ENCODE measurements at places on chromosomes 2 and 18. TPM values are rescaled to one million over a fixed set of nuclear protein-coding genes. Genes with fewer than 3 reads are reported as not detected.
A peak's percentile ranks its signal among the peaks of the same experiment; 100 is the strongest.

- DNase-seq: no peak
- H3K36me3 ChIP-seq: no peaks in the 10 kb centered on the region
- no peaks in the 10 kb centered on the region for H3K4me1 ChIP-seq
- no peaks in the 10 kb centered on the region for H3K27me3 ChIP-seq
- H3K27ac ChIP-seq: no peak overlapping the region
- H3K4me3 ChIP-seq: no peak overlapping the region
Observed at GRCh38 chr2:10613263-10613662, 76.5 kb downstream of the NOL10 start.

DNA sequence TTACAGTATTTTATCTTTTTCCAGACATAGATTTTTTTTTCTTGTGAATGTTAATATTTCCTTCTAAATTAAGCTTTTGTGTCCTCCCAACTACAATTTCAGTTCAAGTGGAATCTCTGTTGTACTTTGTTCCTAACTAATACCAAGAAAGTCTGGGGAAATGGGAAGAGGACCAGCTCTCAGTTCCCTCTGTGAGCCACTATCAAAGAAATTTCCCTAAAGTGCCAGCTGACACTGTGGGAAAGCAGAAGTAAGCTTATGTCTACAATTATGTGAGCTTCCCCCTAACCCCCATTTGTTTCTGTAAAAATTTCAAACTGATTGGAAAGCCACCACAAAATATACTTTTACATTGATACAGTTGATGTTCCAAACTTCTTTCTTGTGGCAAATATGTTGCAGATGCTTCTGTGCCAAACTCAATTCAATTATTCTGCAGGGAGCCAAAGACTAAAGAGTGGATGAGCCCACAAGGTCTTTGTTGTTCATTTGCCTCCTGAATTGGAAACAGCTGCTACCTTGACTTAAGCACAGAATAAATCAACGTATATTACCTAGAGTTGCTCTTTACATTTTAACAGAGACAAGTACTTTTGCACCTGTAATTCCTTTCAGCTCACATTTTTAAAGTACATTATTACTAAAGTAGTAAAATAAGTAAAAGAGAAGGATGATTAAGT is 306.6 kb downstream of the PTH2R start:
- no peak overlapping the region for H3K4me3 ChIP-seq
- no peaks in the 10 kb centered on the region for H3K4me1 ChIP-seq
- no peak for DNase-seq
- no peak overlapping the region for H3K27ac ChIP-seq
- no peaks in the 10 kb centered on the region for H3K27me3 ChIP-seq

DNA sequence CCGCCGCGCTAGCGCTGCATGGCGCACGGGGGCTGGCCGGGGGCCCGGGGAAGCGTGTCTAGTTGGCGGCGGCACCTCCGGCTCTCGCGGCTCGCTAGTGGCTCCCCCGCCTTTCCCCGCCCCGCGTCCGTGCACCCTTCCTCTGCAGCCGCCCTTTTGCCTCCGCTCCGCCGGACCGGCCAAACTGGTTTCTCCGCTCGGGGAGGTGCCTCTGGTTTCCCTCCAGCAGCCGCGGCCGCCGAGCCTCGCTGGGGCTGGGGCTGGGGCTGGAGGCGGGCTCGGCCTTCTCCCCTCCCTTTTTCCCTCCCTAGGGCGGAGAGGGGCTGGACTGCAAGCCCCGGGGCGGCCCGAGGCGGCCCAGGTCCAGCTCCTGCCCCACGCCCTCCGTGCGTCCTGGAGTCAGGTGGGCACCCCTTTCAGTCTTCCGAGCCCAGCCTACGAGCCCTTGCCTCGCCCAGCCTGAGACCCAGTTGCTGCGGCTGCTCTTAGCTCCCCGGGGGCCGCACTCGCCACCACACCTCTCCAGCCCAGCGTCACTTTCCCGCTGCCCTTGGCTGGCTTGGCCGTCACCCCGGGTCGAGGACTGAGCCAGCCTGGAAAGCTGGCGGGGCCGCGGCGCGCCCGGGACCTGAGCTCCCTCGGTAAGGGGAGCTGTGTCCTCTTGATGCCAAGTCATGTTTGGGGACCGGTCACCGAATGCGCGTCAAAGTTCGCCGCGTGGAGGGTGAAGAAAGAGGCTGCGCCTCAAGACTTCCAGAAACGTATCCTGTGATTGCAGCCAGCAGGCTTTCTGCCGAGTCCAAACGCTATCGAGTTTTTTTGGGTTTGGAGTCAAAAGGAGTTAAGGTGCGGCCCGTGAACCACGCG is at the start of gene ATP8B1:
Gene ATP8B1 (minus strand): TSS at position 213 of the 867 bp plus-strand sequence. CDS start 71,508 bp downstream, outside the sequence.
- H3K27ac ChIP-seq: peak within 1 kb of the TSS; percentile 95
- peak; percentile 87 for DNase-seq
- peak within 1 kb of the TSS; percentile 84 for H3K4me3 ChIP-seq

GRCh38 chr2:162914161-162914560 is 75.6 kb upstream of the KCNH7 start:
- H3K4me1 ChIP-seq: no peaks in the 10 kb centered on the region
- no peak for DNase-seq
- H3K27ac ChIP-seq: no peak overlapping the region
- no peaks in the 10 kb centered on the region for H3K27me3 ChIP-seq

DNA sequence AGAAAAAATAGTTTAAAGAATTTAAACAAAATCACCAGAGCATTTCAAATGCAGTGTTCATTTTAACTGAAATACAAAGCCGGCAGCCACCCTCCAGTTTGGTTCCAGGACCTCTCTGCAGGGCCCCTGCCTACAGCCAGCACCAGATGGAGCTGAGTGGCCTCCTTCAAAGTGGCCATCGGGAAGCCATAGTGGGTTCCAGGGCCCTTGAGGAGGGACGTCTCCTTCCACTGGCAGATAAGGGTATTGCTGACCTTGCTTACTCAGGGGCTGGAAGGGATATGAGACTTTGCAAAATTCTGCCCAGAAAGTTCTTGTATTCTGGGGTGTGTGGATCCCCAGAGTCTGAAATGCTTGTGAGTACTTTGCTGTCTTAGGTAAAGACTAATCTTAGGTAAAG is 205.2 kb upstream of the APCDD1 start:
- H3K27ac ChIP-seq: no peak overlapping the region
- no peak overlapping the region for H3K4me3 ChIP-seq
- no peaks in the 10 kb centered on the region for H3K27me3 ChIP-seq
- no peaks in the 10 kb centered on the region for H3K36me3 ChIP-seq
- DNase-seq: no peak

DNA sequence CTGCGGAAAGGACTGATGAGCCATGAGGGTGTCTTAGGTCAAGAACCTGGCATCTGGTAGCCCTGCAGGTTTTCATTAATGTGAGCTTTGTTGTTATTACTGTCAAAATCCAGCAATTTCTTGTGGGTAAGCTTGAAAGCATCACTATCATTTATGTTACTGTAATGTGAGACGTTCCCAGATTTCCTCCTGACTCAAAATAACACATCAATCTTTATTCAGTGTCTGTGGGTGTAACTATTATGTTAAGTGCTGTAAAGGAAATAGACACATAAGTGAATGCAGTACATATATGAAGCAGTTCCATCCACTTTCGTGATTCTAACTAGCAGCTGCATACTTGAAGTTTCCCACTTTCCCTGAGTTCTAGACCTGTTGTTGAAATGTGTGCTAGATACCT is 89.8 kb downstream of the FHOD3 start:
- DNase-seq: no peak
- H3K27ac ChIP-seq: no peak overlapping the region
- no peaks in the 10 kb centered on the region for H3K4me1 ChIP-seq
- H3K27me3 ChIP-seq: no peaks in the 10 kb centered on the region
- no peak overlapping the region for H3K4me3 ChIP-seq
- H3K36me3 ChIP-seq: no peaks in the 10 kb centered on the region

- peaks cover 5% of the 10 kb centered on the region for H3K27me3 ChIP-seq
- no peak for DNase-seq
- no peaks in the 10 kb centered on the region for H3K36me3 ChIP-seq
- no peak overlapping the region for H3K27ac ChIP-seq
Observed at GRCh38 chr2:170369894-170370293, 191.9 kb downstream of the MYO3B start.

- H3K27ac ChIP-seq: no peak overlapping the region
- no peak for DNase-seq
- no peaks in the 10 kb centered on the region for H3K36me3 ChIP-seq
- no peaks in the 10 kb centered on the region for H3K4me1 ChIP-seq
Observed at GRCh38 chr2:52000151-52000855, 968.4 kb upstream of the NRXN1 start.

HJURP gene
- 3.0 TPM for total RNA-seq

All from breast epithelium (tissue), 4 donors.